ENCODE measurements at places on chromosomes 7 and 10.

DNA sequence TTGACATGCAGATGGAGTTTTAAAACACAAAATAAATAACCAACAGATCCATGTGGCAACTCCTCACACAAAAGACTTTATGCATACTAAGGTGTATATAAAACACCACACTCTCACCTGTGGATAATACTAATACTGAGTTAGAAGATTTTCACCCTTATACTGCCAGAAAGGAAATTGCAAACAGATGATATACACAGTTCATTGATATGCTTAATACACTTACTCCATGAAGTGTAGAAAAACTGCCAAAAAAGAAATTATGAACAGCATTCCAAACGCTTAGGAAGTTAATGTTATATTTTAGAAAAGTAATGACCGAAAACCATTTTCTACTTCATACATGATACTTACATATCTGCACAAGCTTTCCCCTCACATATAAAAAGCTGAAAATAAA lies 17.6 kb upstream of the SNX13 start:
- ATAC-seq, result no peak

GRCh38 chr10:32959006-32959920 lies 1.2 kb upstream of the ITGB1 start:
- no peak for ATAC-seq

DNA sequence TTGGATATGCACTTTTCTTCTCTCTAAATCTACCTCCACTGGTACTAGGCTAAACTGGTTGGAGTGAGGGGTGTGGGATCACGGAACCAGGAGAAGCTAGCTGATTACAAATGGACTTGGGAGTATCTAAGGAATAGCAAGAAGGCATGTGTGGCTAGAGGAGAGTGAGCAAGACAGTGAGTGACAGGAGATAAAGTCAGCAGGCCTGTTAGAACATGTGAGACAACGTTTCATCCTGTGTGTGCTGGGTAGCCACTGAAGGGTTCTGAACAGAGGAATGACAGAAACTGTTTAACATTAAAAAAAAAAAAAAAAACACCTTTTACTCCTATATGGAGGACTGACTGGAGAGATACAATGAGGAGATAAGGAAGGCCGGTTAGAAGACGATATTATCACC lies 51.7 kb downstream of the ZNF438 start:
- no peak for ATAC-seq

DNA sequence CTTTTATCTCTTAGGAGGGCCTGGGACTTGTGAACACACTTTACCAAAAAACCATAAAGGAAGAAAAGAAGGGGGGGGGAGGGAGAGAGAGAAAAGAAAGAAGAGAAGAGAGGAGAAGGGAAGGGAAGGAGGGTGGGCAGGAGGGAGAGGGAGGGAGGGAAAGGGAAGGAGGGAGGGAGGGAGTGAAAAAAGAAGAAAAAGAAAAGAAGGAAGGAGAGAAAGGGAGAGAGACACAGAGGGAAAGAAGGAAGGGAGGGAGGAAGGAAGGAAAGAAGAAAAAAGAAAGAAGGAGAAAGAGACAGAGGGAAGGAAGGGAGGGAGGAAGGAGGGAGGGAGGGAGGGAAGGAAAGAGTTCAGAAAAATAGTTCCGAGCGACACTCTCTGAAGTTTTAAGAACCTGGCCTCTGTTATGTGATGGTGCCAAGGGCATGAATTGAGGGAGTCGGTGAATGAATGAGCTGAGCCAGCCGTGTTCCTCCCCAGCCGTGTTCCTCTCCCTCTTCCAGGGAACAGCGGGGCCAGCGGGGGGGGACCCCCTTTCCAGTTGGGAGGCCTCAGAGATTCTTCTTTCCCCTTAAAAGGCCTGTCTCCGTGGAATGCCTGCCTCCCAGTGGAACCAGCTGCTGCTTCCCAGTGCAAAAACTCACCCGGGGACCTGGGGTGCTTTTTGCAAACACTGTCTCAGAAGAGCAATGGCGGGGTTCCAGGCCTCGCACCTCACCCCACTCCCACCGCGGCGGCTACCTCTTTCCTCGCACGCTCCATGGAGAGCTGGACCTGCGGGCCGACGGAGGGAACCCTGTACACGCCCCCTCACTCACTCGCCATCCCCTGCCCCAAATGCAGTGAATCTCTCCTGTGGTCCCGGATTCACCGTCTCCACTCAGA lies 84.1 kb downstream of the FOXL3 start:
- ATAC-seq, result no peak

- ATAC-seq, result no peak
Observed at GRCh38 chr7:84822941-84823510, 363.8 kb downstream of the SEMA3D start.

GRCh38 chr7:86908948-86909347 lies 150.5 kb downstream of the ELAPOR2 start:
- ATAC-seq, result no peak

GRCh38 chr10:76341740-76342139 lies 910.3 kb downstream of the LRMDA start:
- ATAC-seq, result no peak

GRCh38 chr10:105963334-105963884 lies 1201.1 kb downstream of the SORCS1 start:
- no peak for ATAC-seq

DNA sequence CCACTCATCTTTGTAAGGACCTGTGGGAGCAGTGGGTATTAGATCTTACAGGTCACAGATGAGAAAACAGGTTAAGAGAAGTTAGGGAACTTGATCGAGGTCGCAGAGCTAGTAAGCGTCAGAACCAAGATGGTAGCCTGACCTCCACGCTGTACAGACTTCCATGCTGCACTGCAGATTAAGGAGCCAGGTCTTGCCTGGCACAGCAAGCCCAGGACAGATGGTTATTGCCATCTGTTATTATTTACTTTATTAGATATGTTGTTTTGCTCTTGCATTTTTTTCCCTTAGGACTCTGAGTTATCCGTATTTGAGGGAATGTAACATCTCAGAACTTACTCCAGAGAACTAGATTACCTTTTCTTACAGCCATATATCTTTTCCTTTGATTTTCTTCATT lies 147.2 kb downstream of the NSUN6 start:
- no peak for ATAC-seq

GRCh38 chr7:30760514-30761213 lies 8.7 kb downstream of the INMT start:
- ATAC-seq, result no peak
